Fibroblast of gingiva (primary cell): ENCODE measurements at places on chromosomes 3 and 15.

GRCh38 chr15:60790641-60791040 lies 311.7 kb upstream of the ICE2 start:
- no peak for DNase-seq

GRCh38 chr3:27756877-27757276 lies 34.8 kb upstream of the EOMES start:
- peak; percentile 51 for DNase-seq

DNA sequence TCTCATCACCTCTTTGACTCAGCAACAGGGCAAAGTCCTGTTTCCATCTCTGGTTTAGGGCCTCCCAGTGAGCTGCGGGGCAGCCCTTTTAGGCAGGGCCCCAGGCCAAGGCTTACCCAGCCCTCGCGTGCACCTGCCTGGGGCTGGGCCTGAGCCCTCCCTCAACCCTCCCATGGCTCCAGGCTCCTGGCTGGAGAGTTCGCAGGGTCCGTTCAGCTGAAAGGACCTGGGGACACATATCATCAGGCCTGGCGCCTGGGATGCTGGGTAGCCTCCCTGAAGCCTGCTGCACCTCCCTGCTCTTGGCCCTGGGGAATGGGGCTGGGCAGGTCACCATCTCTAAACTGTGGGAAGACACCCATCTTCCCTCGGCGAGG lies 29.7 kb downstream of the HDAC11 start:
- no peak for DNase-seq

DNA sequence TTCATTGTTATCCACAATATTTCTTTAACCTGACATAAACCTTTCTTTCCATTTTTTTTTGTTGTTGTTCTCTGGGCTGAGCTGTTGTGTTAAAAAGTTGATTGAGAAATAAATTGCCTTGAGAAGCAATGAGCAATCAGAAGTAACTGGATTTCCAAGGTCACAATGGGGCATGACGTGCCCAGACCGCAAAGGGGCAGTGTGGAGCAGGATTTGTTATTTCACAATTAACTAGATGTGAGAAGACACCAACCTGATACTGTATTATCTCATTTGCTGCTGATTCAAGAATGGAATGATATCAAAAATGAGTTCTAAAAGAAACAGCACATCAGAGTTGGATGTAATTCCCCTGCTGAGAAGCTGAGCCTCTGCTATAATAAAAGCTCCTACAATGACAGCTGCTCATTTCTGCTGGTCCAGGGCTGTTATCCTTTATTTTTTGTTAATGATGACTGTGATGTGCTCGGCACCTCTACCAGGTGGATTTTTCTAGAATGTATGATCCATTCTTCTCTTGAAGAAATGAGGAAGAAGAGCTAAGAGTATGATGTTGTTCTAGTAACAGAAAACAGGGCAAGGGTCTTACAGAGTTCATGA lies 28.1 kb downstream of the CPNE4 start:
- peak; percentile 38 for DNase-seq
